Ovary (tissue), 10 donors: ENCODE measurements at places on chromosomes 11 and 22.
A peak's percentile ranks its signal among the peaks of the same experiment; 100 is the strongest.

DNA sequence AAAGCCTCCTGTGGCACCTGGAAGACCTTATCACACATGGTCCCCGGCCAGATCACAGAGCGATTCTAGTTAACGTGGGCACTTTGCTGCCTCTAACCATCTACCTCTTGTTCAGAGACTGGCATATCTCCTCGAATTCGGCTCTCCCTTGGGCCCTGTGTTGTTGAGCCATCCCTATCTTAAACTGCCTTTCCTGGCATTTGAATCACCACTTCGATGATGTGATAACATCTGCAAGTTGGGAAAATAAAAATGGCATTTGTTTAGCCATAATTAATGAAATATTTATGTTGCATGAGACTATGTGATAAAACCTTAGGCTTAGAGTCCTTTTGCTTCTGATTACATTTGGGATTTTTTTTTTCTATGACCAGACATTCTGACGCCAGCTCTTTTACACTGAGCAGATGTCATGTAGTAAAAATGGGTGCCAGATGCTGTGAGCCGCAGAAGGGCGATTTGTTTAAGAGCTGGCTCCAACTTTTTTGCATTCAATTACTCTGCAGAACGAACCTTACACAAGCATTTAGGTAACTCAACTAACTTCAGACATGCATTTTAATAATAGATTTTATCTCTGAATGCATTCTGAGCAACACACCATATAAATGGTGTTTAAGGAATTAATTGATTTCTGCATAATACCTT lies 58.5 kb upstream of the PARVA start:
- DNase-seq, result no peak

DNA sequence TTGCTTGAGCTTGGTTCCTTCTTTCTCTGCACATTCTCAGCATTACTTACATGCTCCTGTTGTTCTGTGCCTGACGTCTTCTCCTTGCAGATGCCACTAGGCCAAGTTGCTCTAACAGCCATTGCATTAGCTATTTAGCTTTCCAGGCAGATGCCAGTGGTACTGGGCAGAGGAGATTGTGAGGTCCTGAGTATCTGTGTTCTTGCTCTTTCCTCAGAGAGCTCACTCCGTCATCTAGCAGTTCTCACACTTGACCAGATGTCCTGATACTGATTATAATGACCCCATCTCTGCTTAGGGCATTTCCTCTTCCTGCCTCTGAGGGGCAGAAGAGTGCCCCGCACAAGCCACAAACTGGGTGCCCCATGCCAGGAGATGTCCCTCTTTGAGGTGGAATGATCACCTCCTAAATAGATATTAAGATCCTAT lies 30.7 kb downstream of the ARHGAP1 start:
- DNase-seq, result no peak

- DNase-seq, result no peak
Observed at GRCh38 chr11:121478226-121478894, 25.6 kb upstream of the SORL1-AS1 start.

DNA sequence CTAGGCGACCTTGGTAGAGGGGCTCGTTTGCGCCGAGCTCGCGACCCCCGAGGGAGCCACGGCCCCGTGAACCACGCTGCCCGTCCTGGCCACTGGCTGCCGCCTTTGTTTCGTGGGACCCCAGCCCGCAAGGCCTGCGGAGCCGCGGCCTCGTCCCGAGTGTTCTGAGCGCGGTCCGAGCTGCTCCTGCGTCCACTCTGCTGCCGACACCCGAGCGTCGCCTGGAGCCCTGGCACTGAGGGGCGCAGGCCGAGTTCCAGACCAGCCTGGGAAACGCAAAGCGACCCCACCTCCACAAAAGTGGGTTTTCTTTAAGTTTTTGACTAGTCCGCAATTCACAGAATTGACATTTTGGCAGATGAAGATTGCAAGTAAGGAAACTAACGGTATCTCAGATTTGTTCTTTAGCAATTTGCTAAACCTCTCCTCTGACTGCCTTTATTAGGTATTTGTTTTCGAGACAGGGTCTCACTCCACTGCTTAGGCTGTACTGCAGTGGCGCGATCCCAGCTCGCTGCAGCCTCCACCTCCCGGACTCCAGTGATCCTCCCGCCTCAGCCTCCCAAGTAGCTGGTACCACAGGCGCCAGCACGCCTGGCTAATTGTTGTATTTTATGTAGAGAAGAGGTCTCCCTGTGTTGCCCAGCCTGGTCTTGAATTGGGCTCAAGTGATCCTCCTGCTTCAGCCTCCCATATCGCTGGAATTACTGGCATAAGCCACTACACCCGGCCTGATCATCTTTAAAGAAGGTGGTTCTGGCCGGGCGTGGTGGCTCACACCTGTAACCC lies 879 bp upstream of the RNH1 start:
- no peak for DNase-seq

- no peak for DNase-seq
Observed at GRCh38 chr11:73200256-73200655, 17.8 kb upstream of the P2RY2 start.

- no peak for DNase-seq
Observed at GRCh38 chr11:11253497-11253896, 99.6 kb downstream of the CSNK2A3 start.

DNA sequence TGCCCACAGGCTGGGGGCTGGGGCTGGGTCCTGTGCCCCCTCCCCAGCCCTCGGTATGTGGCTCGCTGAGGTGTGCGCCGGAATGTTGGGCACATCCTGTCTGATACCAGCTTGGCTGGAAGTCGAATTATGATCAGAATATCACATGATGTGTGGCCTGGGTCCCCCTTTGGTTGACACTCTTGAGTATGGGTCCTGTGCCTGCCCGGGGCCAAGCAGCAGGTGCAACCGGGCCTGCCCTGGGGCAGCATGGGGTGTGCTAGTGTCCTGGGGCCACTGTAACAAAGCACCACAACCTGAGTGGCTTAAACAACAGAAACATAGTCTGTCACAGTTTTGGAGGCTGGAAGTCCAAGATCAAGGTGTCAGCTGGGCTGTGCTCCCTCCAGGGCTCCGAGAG lies 52.7 kb downstream of the PARVB start:
- no peak for DNase-seq

DNA sequence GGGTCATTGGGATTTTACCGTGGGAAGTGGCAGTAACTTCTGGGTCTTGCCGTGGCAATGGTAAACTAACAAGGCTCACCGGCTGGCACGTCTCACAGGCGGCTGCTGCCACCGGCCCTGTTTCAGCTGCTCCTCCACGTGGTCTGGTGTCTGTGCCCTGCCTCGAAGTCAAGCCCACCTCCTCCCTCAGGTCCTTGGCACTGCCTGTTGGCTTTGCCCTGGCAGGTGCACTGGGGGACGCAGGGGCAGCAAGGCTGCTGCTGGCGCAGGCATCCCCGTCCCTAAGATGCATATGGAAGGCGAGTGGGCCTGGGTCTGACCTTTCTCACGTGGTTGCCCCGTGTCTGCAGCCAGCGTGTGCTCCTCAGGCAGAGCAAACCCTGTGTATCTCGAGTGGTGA lies 783.6 kb downstream of the BRD1 start:
- DNase-seq, result no peak

- peak; percentile 43 for DNase-seq
Observed at GRCh38 chr11:85540635-85541205, 86.4 kb downstream of the DLG2 start.

- no peak for DNase-seq
Observed at GRCh38 chr11:65300621-65301275, 13.9 kb upstream of the CDC42EP2 start.

- DNase-seq, result no peak
Observed at GRCh38 chr22:30253205-30253852, 6.8 kb upstream of the LIF start.

GRCh38 chr22:46180370-46181137 lies 30.2 kb downstream of the PPARA start:
- DNase-seq, result no peak

GRCh38 chr11:83241291-83241946 lies 44.7 kb downstream of the CCDC90B start:
- no peak for DNase-seq

- DNase-seq, result no peak
Observed at GRCh38 chr11:45917286-45917622, 423 bp downstream of the PEX16 start.

DNA sequence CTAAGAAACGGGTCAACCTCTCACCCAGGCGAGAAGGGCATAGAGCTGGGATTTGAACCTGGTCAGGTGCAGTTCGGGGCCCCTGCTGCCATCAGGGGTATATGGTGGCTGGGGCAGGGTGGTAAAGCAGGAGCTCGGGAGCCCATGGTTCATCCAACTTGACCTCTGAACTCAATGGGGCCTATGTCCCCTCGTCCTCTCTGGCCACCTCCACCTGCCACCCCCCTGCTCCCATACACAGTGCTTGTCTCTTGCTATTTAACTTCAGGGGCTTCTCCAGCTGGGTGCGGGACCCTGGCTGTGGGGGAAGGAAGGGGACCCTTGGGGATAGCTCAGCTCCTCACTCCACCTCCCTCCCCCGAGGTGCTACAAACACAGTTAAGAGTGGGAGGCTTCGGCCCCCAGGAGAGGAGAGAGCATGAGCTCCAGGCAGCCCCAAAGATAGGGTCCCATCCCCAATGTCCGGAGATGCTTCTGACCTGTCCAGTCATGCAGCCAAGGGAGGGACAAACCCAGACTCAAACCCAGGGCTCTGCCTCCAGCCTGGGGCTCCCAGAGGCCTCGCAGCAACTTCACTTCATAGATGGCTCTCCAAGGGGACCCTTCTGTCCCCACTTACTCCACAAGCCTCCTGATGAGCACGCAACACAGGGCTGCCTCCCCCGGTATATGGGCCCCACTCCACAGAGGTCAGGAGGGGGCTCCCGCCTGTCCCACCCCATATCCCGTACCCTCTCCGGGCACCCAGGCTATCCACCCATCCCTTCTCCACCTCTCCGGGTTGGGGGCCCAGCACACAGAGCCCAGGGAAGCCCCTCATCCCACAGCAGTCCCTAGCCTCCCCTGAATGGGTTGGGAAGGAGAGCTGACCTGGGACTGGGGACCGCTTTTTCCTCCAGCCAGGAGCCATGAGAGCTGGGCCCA lies 712 bp downstream of the IL2RB start:
- DNase-seq, result no peak

DNA sequence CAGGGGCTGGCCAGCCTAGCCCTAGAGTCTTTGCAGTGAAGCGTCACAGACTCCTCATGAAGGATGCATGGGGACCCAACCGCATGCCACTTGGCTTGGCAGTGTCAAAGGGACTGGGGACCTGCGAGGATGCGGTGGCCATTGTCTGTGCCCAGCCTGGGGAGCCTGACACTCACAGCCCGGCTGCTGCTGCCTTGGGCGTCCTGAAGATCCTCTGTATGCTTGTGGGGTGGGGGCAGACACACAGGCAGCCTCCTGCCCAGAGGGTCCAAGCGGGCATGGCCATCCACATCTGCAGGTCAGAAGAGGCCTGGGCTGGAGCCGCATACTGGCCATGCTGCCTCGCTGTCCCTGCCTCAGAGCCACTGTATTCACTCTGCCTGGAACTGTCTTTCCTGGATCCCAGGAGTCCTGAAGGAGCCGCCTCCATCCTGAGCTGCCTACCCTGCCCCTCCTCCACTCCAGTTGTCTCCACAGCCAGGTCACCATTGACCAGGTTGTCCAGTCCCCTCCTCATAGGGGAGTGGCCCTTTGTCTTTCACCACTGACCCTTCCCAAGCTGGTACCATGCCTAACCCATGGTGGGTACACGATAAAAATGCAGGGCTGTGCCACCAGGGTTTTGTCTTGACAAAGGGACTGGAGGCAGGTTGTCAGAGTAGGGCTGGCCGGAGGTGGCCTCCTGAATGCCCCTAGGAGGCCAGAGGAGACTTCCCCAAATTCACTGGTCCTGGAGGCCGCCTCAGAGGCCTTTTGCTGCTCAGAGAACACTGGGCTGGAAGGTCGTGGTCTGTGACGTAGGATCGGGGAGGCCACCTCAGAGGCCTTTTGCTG lies 107.0 kb downstream of the KCNQ1OT1 start:
- no peak for DNase-seq

- DNase-seq, result no peak
Observed at GRCh38 chr11:77059806-77060205, 7.0 kb upstream of the CAPN5 start.

DNA sequence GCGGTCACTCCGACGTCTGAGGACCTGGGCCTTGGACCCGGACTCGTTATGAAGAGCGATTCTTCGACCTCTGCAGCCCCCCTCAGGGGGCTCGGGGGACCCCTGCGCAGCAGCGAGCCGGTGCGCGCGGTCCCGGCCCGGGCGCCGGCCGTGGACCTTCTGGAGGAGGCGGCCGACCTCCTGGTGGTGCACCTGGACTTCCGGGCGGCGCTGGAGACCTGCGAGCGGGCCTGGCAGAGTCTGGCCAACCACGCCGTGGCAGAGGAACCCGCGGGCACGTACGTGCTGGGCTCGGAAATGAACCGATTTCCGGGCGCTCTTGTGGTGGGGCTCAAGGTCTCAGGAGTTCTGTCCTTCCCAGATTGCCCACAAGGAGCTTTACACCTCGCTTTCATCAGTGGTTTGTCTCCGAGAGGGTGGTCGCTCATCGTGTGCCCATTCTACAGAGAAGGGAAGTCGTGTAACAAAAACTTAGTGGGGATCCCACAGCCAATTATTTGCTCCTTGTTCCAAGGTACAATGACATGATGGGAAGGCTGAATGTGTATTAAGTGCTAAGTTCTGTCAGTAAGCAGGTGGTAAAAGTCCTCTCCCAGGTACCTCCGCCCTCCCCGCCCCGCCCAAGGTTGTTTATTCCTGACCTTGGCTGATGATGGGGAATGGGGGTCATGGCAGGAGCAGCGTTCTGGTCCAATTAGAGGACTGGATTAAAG lies 695 bp downstream of the PEX26 start:
- no peak for DNase-seq

DNA sequence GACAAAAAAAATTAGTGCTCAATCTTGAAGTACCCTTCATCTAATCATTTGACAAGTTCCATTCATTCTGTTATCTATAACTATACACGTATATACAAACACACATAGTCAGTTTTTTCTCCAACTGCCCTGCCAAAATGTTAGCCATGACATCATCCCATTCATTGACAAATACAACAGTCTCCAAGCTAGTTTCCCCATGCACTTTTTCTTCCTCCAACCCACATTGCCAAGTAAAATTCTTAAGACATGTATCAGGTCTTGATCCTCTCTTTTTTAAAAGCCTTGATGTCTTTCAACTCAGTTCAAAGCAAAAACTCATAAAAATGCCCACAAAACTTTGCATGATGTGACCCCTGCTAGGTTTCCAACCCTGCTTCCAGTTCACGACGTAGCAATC lies 58.1 kb downstream of the DDI1 start:
- no peak for DNase-seq

DNA sequence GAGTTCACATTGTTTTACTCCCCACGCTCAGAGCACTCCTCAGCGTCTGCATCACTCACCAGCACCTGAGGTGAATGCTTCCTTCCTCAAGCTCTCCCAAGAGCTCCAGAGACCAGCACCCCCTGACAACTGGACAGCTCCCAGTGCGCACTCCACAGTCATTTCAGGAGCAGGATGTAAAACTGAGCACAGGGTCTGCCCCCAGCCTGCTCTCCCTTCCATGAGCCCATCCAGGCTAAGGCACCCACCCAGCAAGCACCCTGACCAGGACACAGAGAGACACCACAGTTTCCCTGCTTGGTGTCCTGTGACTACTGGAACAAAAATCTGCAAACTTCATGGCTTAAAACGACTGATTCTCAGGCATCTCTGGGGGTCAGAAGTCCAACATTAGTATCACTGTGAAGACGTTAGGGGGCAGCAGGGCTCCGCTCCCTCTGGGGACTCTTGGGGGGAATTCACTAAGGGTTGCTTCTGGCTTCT lies 3.3 kb downstream of the SCGB1D2 start:
- no peak for DNase-seq

GRCh38 chr22:20204311-20204710 lies 53.5 kb upstream of the CCDC188 start:
- no peak for DNase-seq

GRCh38 chr22:26573026-26573662 lies 16.8 kb downstream of the TPST2 start:
- no peak for DNase-seq

- no peak for DNase-seq
Observed at GRCh38 chr11:133086518-133086917, 445.8 kb downstream of the OPCML start.
